ENCODE measurements at places on chromosomes 13 and 19.

- DNase-seq, result no peak
Observed at GRCh38 chr13:39105110-39105509, 66.9 kb downstream of the NHLRC3 start.

GRCh38 chr19:32869966-32870573, 503 bp upstream of the SLC7A9 start:
- DNase-seq, result no peak

- DNase-seq, result no peak
Observed at GRCh38 chr19:19371059-19371458, 34.4 kb upstream of the GATAD2A start.

DNA sequence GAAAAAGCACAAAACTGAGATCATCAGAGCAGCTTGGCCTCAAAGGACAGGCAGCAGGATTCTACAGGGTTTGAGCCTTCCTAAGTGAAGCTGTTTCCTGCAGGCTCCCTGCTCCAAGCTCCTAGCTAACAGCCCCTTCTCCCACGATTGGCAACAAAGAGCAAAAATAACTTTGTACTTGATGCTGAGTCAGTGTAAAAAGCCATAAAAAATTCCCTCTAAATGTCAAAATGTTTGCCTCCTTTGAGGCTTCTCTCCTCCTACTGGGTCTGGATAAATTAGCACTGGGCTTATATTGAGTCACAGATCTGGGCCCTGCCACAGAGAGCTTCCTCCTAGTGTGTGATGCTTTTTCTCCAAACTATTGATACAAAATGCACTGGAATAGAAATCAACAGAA, 153.3 kb downstream of the TNFRSF19 start:
- no peak for DNase-seq

- no peak for DNase-seq
Observed at GRCh38 chr13:46289260-46289955, 77.7 kb downstream of the LRRC63 start.
